ENCODE measurements at places on chromosomes 2 and 18.

DNA sequence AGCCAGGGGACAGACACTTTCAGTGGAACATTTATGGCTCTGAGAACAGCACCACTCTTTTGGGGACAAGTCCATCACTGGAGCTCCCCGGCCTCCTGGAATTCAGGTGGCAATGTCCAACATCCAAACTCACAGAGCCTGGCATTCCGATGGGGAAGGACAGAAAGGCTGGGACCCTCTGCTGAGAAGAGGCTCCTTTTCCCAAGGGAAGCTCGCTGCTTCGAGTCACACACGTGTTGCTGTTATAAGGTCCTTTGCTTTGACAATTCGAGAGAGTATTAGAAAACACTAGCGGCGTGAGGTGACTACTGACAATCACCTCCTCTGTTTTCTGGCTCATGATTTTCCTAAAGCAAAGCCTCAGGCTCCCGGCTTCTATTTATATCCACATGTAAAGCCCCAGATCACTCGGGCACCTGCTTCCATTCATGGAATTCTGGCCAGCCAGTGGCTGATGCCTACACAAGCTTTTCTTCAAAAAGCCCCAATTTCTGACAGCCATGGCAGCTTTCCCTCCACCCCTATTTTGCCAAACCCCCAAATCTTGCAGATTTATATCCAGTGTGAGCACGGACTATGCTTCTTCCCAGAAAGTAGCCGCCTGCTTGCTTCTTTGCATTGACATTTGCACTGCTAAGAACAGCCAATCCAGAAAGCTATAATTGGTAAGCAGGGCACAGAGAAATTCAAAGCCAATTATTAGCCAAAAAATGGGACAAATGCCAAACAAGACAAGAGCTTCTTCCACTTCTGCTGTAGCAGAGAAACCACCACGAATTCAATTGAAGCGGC is 67.3 kb downstream of the NDUFA10 start:
- no peak for DNase-seq

DNA sequence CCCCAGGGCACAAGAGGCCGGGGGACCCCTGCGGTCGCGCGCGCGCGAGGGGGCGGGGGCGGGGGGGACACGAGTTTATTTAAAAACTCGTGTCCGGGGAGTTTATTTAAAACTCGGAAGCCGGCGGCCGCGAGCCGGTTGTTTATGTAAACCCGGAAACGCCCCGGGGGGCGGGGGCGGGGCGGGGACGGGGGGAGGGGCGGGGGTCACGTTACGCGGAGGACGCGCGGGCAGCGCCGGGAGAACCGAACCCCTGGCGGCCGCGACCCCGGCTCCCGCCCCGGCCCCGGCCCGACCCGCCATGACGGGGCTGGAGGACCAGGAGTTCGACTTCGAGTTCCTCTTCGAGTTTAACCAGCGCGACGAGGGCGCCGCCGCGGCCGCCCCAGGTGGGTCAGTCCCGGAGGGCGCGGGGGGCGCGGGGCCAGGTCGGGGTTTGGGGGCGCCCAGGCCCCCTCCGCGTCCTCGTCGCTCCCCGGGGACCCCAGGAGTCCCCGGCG is 4.4 kb downstream of the NFATC1 start:
- DNase-seq: peak; percentile 68

GRCh38 chr18:11673560-11673959 is 15.5 kb upstream of the GNAL start:
- no peak for DNase-seq

- no peak for DNase-seq
These were observed 25.5 kb upstream of the PXDN start for GRCh38 chr2:1769703-1770422.

- DNase-seq: no peak
These were observed 125.1 kb downstream of the TANC1 start for GRCh38 chr2:159093497-159093896.

All from effector memory CD4-positive, alpha-beta T cell (primary cell).